IPS DF 6.9 (cell line): ENCODE measurements at places on chromosomes 16 and 17.

GRCh38 chr17:34365340-34365739, 2.3 kb upstream of the CCL1 start:
- DNase-seq, result no peak

- no peak for DNase-seq
Measured at GRCh38 chr17:59542960-59543635, 22.3 kb upstream of the DHX40 start.

GRCh38 chr17:2521257-2521656, 9.6 kb upstream of the METTL16 start:
- no peak for DNase-seq

- no peak for DNase-seq
Measured at GRCh38 chr16:2244926-2245795, 6.2 kb downstream of the ECI1 start.

DNA sequence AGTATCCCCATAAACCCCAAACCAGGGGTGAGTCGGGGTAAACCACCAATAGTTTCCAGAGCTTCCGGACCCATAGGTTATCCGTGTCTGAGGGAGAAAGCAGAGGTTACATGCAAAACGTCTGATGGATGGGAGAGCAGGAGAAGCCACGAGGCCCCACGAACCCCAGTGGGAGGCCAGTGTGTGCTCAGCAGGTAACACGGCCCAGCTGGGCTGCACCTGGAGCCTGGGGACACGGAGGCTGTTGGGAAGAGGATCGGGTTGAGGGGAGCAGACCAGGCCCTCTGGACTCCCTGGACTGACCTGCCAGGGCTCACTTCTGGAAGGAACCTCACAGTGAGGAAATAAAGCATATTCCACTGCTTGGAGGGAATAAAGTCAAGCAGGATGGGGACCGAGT, 78.1 kb downstream of the SEC14L1 start:
- DNase-seq, result no peak

DNA sequence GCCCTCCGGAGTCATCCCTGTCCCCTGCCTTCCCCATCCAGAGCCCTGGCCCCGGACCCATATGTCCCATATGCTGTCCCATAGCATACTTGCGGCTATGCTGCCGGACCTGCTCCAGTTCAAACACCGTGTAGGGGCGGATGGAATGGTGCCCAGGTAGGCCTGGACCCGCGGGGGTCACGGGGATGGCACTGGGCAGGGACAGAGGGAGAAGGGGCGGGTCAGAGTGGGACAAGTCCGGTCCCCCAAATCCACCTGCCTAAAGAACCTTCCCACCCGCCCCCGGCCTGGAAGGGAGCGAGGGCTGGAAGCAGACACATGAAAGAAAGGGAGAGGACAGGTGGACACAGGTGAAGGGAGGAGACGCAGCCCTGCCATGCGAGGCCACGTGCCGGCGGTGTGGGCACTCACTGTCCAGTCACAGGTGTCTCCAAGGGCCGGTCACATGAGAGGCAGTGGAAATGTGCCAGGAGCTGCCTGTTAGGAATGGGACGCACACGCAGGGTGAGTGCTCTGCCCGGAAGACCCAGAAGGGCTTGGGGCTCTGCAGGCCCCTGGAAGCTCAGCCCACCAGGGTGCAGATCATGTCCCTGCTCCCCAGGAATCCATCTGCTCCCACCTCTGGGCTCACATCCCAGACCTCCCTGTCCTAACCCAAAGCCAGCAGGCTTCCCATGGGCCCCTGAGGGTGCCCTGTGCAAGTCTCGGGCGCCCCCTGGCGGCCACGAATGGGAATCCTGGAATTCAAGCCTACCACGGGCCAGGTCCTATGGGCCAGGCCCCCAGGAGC, 14.0 kb downstream of the UBALD2 start:
- peak; percentile 54 for DNase-seq
